ENCODE measurements at places on chromosomes 7 and 10.

GRCh38 chr10:37758074-37758473 lies 99.3 kb downstream of the ZNF248 start:
- DNase-seq, result no peak

- no peak for DNase-seq
Measured at GRCh38 chr7:135167365-135167917, 3.1 kb downstream of the CYREN start.

DNA sequence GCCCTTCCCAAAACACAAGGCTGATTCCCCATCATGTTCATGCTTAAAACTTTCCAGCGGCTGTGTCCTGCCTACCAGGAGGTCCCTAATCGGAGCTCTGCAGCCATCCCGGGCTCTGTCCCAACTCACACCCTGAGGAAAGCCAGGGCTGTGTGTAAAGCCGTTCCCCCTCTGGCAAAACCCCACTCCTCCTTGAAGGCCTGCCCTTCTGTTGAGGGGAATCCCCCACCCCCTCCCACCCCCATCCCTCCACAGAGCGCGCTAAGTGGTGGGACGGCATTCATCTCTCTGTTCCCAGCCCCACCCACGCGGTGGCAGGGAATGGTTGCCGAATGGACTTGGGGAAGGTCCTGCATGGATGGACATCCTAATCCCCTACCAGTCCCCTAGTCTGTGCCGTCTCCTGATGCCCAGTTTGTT lies 667 bp upstream of the TMEM120A start:
- no peak for DNase-seq

DNA sequence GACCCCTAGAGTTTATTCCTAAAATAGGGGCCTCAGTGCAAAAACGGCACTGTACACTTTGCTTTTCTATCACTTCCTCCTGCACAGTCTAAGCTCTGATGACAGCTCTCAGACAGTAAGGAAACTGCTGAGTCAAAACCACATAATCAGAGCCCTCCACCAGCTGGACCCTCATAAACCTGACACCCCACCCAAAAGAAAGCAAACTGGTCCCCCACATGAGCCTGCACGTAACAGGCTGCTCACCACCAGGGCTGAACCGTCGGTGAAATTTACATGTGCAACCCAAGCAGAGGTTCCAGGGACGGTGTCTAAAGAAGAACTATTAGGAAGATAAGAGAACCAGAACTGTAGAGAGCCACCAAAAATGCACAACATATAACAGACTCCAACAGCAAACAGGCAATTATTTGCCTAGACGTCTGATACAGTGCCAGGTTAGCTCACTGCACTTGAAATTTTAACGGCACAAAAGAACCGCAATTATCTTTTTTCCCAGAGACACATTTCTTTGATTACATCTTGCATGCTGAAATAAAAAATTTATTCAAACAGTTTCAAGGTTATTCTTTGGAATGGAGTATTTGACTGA lies 19.6 kb downstream of the SGMS1 start:
- DNase-seq, result no peak

- no peak for DNase-seq
Measured at GRCh38 chr7:7761340-7761973, 43.0 kb upstream of the RPA3 start.

- no peak for DNase-seq
Measured at GRCh38 chr7:41816111-41816510, 113.2 kb upstream of the INHBA start.

DNA sequence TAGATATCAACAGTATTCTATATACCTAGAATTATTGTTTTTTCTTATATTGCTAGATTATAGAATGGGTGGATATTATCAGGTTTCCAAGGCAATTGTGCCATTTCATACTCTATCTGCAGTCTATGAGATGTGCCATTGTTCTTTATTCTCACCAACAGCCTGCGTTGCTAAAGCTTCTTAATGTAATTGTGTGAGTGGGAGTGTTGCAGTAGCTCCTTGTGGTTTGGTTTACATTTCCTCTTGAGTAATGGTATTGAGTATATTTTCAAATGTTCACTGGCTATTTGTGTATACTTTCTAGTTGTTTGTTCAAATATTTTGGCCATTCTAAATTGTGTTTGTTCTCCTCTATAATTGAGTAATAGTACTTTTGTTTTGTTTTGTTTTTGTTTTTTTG lies 199.2 kb downstream of the TFEC start:
- DNase-seq, result no peak

GRCh38 chr10:70317272-70317942 lies 33.6 kb upstream of the NPFFR1 start:
- DNase-seq, result no peak

DNA sequence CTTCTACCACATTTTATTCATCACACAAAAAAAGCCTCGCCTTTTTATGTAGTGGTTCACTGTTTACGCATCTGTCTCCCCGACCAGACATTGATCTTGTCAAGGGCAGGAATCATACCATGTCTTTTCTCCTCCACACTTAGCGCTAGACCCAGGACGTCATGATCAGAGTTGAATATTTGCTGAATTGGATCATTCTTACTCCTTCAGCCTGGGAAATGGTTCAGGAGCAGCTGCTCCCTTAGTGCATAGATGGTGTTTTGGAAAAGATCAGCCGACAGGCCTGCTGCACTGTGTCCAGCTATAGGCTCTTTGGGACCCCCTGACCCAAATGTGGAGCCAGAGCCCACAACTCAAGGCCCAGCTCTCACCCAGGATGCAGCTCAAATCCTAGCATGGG lies 249.1 kb upstream of the TMEM72 start:
- DNase-seq, result no peak

DNA sequence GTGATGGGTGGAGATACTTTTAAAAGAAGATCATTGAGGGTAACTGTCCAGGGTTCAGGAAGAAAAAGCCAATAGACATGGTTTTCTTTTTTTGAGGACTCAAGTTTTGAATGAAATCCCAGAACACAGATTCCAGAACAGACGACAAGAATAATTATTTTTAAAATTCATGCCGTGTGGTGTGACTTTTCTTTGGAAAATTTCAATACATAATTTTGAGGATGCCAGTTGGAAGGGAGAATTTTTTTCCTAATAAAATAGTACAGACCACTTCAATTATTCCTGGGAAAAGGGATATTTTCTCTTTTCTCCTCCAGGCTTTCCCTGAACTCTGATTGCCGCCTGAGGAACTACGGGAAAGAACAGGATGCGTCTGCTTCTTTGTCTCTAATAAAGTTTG lies 951.4 kb downstream of the KCNMA1 start:
- DNase-seq, result no peak

DNA sequence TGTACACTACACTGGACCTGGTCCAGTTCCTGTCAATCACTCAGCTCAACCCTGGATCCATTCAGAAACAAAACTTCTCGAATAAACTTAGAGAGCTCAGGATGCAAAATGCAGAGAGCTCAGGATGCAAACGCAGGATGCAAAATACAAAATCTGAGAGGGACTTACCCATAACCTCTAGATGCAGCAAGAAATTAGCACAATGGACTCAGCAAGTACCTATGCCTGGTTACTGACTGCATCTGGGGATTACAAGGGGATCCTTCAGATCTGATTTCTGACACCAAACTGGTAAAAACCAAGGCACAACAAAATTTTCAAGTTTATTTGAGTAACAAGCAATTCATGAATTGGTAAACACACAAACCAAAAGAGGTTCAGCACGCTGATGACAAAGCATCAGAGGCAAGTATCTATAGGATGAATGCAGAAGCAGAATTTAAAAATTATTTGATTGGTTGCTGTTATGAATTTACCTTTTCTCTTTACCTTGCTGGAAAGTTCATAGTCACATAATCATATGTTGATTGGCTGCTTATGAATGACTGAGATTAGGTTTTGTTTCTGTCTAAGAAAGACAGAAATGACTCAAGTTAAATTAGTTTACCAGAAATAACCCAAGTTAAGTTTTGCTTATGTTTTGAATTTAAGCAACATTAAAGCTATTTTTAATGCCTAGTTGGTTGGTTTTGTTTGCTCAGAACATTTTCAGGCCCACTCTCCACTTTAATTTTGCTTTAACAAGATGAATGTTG lies 11.4 kb downstream of the GIMAP6 start:
- DNase-seq, result no peak

- peak; percentile 66 for DNase-seq
Measured at GRCh38 chr10:103765981-103766380, 89.4 kb downstream of the SH3PXD2A start.

GRCh38 chr7:143931739-143932138 lies 3.3 kb upstream of the OR2F2 start:
- no peak for DNase-seq

DNA sequence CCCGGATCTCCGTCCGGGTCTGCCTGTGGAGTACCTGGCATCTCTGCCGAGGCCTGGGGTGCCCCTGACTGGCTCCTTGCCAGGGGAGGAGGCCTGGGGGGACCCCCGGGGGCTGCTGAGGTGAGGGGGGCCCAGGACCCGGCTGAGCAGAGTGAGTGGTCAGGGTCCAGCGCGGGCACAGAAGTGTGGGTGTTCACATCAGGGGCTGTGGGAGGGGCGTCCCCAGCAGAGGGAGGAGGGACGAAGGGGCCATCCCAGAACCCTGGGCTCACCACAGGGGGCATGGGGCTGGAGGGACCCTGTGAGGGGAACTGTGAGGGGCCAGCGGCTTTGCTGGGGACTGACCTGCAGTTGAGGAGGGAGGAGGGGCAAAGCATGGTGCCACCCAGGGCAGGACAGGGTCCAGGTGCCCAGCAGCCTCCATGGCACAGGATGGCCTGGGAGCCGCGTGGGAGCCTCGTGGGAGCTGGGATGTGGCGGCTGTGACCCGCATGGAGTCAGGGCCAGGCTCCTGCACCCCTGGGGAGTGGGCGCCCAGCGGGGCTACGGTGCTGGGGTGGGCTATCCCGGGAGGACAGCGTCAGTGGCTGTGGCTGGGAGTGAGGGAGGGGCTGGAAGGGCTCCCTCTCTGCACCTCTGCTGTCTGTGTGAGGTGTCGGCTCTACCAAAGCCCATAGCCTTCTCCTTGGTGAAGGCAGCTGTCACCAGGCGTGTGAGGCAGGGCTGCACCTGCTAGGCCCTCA lies 91.2 kb downstream of the DNAJB6 start:
- DNase-seq, result no peak

DNA sequence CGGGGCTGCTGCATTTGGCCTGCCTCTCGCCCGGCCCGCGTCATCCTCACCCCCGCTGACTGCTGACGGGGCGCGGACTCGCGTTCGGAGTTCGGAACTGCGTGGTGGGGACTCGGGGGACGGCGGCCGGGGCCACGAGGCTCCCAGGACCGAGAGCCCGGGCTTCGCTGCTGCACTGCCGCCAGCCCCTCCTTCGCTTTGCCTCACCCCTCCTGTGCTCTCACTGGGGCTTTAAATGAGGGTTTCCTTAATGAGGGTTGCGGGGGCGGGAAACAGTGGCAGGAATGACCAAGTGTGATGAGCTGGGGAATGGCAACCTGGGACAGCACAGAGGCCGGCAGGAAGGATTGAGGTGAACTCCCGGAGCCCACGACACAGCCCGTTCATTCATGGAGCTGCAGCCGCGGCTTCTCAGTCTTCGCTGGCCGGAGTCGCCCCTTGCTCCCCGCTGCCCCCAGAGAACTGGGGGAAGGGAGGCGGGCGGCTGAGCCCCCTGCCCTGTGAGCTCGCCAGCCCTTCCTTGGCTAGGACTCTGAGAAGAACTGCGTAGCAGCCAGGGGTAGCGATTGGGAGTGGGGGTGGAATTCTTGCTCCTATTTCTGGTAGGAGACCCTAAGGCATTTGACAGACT lies 1.5 kb upstream of the LRRC4 start:
- DNase-seq, result no peak

- no peak for DNase-seq
Measured at GRCh38 chr10:46248651-46249146, 38.1 kb upstream of the ANTXRL start.

- no peak for DNase-seq
Measured at GRCh38 chr7:97680622-97681021, 51.3 kb upstream of the TAC1 start.

DNA sequence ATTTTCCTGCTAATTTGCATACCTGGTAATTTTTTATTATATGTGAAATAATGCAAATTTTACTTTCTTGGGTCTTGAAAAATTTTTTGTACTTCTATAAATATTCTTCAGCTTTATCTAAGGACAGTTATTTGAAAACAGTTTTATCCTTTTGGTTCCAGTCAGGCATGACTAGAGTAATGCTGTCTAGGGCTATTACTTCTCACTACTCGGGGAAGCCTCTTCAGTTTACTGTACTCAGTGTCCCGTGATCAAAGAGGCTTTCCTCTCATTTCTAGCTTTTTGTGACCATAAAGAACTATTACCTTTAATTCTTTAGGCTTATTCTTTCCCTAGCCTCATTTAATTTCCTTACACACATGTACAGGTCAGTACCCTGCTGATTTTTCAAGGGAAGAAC lies 153.8 kb upstream of the HDAC9 start:
- DNase-seq, result no peak

DNA sequence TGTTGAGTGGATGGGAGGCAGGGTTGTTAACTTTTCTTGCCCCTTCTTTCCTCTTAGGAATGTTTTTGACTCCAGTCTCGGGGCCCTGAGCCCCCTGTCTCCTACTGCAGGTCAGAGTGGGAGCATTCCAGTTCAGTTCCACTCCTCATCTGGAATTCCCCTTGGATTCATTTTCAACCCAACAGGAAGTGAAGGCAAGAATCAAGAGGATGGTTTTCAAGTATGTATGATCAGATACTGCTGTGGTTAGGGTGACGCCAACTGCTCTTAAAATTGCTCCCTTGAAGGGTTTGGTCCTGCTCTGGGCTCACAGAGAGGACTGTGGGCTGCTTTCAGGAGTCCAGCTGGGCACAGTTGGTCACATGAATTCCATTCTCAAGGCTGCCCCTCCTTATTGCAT lies 22.0 kb downstream of the VWA2 start:
- DNase-seq, result no peak

DNA sequence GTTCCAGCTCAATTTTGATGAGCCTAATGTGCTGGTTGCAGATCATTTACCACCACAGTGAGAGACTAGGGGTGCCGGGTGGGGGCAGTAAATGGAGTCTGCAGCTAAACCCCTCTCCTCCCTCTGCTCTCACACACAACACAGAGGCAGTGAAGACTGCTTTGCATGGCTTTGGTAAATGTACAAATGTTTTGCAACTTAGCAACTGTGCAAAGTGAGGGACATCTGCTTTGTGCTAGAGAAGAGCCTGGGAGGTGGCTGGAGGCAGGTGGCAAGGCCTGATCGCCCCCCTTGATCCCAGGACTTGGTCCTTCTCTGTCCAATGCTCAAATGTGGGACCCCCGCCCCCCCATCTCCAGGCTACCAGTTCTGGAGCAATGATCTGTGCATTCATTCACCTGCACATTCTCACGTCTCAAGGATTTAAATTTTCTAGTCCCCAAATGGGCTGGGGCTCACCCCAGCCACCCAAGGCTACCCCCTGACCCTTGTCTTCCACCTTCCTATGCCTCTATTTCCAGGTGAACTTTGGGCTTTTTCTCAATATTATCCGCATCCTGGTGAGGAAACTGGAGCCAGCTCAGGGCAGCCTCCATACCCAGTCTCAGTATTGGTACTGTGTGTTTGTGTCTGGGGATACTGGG lies 11.6 kb downstream of the GHRHR start:
- no peak for DNase-seq

DNA sequence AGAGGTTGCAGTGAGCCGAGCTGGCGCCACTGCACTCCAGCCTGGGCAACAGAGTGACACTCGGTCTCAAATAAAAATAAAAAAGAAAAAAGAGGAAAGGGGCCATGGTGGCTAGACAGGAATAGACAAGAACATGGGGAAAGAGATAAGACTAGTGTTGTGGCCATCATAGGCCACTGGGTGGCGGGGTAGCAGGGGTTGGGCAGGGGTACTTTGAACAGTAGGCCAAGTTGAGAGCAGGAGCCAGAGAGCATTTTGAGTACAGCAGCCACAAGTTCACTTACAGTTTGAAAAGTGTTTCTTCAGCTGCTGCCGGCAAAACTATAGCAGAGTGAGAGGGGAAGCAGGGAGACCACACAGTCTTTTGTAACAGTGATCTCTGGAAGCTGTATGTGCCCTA lies 656.0 kb downstream of the CNTNAP2 start:
- no peak for DNase-seq

GRCh38 chr7:92766461-92767003 lies 69.8 kb downstream of the CDK6 start:
- DNase-seq, result no peak
